Thoracic aorta (tissue), 2 donors: ENCODE measurements at places on chromosomes 2 and 18.

GRCh38 chr18:57059366-57059765 lies 87.5 kb upstream of the BOD1L2 start:
- H3K36me3 ChIP-seq, result no peaks in the 10 kb centered on the region
- no peak for DNase-seq
- H3K4me3 ChIP-seq, result no peak overlapping the region
- no peaks in the 10 kb centered on the region for H3K27me3 ChIP-seq

- DNase-seq, result no peak
- H3K27ac ChIP-seq, result no peak overlapping the region
- no peaks in the 10 kb centered on the region for H3K4me1 ChIP-seq
- H3K27me3 ChIP-seq, result no peaks in the 10 kb centered on the region
These were observed 55.9 kb upstream of the RPE start for GRCh38 chr2:209946539-209946938.

GRCh38 chr18:44497757-44498490 lies 182.8 kb upstream of the SETBP1 start:
- H3K4me1 ChIP-seq, result no peaks in the 10 kb centered on the region
- DNase-seq, result no peak
- no peak overlapping the region for H3K4me3 ChIP-seq
- H3K27ac ChIP-seq, result no peak overlapping the region
- no peaks in the 10 kb centered on the region for H3K36me3 ChIP-seq

DNA sequence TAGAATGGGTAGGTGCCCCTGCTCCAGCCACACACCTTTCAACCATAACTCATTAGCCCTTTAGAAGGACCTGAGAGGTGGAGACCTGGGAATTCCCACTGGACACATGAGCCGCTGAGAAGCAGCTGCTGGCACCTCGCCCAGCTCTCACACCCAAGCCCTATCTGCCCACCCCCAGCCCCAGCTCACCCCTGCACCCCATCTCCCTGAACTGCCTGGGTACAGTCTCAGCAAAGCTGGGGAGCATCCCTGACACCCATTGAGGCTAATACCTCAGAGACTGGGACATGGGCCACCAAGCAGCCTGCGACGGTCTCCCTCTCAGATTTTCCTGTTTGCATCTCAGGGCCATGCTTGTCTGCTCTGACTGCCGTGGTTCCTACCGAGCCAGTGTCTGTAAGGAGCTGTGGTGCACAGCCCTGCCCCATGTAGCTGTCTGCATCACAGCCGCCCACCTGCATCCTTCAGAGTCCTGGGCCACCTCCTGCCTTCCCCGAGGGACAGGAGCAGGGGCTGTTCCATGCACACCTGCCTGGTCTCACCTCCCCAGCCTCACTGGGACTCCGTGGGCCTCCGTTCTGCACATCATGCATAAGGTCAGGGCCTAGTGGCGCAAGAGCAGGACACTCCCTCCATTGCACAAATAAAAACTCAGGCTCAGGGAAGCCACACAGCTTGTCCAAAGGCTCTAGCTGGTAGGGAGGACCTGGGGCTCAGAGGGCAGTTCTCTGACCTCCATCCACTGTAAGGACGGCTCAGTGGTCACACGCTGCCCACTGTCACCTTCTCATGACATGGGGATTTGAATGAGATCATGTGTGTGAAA lies 90.0 kb downstream of the SEPTIN10 start:
- no peaks in the 10 kb centered on the region for H3K4me1 ChIP-seq
- DNase-seq, result no peak
- H3K27me3 ChIP-seq, result no peaks in the 10 kb centered on the region
- H3K27ac ChIP-seq, result no peak overlapping the region
- no peak overlapping the region for H3K4me3 ChIP-seq

- no peak overlapping the region for H3K27ac ChIP-seq
- H3K4me1 ChIP-seq, result no peaks in the 10 kb centered on the region
- H3K27me3 ChIP-seq, result no peaks in the 10 kb centered on the region
- H3K36me3 ChIP-seq, result no peaks in the 10 kb centered on the region
- no peak overlapping the region for H3K4me3 ChIP-seq
- no peak for DNase-seq
These were observed 7.0 kb downstream of the NCKAP5 start for GRCh38 chr2:133561045-133561852.

DNA sequence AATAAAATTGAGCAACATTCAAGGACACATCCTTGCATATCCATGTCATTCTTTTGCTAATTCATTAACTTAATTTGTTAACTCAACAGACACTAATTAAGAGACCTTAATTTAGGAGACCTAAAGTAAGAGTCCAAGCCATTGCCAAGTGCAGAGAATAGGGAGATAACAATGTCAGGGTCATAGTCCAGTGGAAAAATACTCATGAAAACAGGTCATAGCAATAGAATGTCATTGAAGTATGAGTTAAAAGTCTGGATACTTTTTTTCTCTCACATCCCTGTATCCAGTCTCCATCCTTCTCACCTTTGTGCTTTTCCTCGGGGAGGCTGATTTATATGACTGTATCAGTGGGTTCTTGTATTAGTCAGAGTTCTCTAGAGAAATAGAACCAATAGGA lies 26.6 kb upstream of the DPP4 start:
- no peaks in the 10 kb centered on the region for H3K27me3 ChIP-seq
- DNase-seq, result no peak
- H3K4me3 ChIP-seq, result no peak overlapping the region
- H3K36me3 ChIP-seq, result no peaks in the 10 kb centered on the region
- no peaks in the 10 kb centered on the region for H3K4me1 ChIP-seq

DNA sequence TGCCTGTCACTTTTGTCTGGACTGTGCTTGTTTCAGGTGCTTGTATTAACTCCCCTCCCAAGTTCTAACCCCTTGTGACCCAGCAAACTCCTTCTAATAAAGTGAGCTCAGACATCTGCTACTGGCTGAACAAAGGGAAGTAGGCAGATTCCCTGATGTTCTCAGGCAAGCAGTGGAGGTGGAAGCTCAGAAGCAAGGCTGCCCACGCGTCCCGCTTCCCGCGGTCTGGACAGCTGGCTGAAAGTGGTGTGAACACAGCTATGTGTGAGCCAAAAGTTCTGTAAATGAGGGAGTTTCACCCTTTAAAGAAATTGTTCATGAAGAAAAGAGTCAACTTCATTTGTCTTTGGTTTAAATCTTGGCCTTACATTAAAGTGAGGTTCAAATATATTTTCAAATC lies 40.0 kb downstream of the NAPG start:
- no peak overlapping the region for H3K4me3 ChIP-seq
- H3K27ac ChIP-seq, result no peak overlapping the region
- H3K4me1 ChIP-seq, result peaks cover 24% of the 10 kb centered on the region

DNA sequence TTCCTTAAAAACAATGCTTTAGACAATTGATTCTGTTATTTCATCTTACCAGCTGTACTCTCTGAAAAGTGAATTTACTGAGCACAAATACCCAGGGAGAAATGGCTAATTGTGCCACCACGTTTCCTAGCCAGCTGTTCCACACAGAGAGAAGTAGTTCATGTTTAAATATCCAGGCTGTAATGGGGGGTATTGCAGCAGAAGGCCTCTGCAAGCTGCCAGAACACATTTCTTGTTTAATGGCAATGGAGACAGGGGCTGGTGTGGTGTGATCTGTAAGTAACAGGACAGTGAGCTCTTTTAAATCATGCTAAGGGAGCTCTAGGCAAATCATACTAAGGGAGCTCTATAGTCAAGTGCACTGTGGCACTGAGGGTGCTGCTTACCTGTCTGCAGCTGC lies 809.2 kb downstream of the CNTNAP5 start:
- no peaks in the 10 kb centered on the region for H3K4me1 ChIP-seq
- DNase-seq, result no peak
- H3K27ac ChIP-seq, result no peak overlapping the region
- H3K27me3 ChIP-seq, result no peaks in the 10 kb centered on the region
- H3K36me3 ChIP-seq, result no peaks in the 10 kb centered on the region
- no peak overlapping the region for H3K4me3 ChIP-seq

- no peak for DNase-seq
- H3K36me3 ChIP-seq, result no peaks in the 10 kb centered on the region
- H3K4me1 ChIP-seq, result no peaks in the 10 kb centered on the region
- no peak overlapping the region for H3K4me3 ChIP-seq
- H3K27me3 ChIP-seq, result no peaks in the 10 kb centered on the region
These were observed 21.3 kb downstream of the CYRIA start for GRCh38 chr2:16644221-16644925.

DNA sequence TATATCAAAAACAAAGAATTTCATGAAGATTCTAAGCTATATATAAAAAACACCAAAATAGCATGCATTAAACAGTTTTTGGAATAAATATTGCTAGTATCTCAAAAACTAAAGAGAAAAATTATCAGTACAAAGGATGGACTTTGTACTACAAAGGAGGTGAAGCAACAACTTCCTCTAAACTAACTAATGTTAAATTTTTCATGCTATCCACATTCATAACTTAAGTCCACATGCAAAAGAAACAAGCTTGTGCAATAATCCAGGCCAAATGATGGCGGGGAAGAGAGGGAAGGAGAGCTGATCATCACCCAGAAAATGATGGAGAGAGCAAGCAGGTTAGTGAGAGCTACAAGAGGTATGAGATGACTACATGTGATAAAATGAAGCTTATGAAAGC lies 70.1 kb downstream of the KIDINS220 start:
- no peak for DNase-seq
- H3K27ac ChIP-seq, result no peak overlapping the region
- no peak overlapping the region for H3K4me3 ChIP-seq
- H3K4me1 ChIP-seq, result no peaks in the 10 kb centered on the region
- H3K27me3 ChIP-seq, result no peaks in the 10 kb centered on the region

DNA sequence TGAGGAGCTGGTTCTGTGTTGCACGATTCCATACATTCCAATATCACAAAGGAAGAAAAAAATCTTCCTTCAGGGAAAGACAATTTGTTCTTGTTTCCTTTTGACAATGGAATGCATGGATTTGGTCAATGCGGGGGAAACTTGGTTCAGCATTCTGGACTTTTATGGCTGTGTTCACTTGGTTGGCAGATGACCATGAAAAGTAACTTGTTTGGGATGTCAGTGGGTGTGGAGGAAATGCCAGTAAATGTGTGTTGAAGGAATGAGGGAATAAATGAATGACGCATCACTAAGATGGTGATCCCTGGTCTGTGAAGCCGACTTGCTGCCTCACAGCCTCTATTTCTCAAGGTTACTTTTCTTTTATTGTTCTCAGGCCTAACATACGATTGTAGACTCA lies 53.7 kb downstream of the THUMPD2 start:
- peaks cover 37% of the 10 kb centered on the region for H3K4me1 ChIP-seq
- no peak overlapping the region for H3K27ac ChIP-seq
- DNase-seq, result no peak
- H3K4me3 ChIP-seq, result no peak overlapping the region

- H3K4me3 ChIP-seq, result no peak overlapping the region
- no peaks in the 10 kb centered on the region for H3K27me3 ChIP-seq
- H3K4me1 ChIP-seq, result no peaks in the 10 kb centered on the region
- H3K27ac ChIP-seq, result no peak overlapping the region
- no peaks in the 10 kb centered on the region for H3K36me3 ChIP-seq
- no peak for DNase-seq
These were observed 136.7 kb upstream of the SPHKAP start for GRCh38 chr2:228318218-228318617.

GRCh38 chr18:75249672-75250470 lies 39.3 kb downstream of the TSHZ1 start:
- H3K4me3 ChIP-seq, result no peak overlapping the region
- peaks cover 38% of the 10 kb centered on the region for H3K4me1 ChIP-seq
- H3K36me3 ChIP-seq, result no peaks in the 10 kb centered on the region
- no peak overlapping the region for H3K27ac ChIP-seq
- H3K27me3 ChIP-seq, result no peaks in the 10 kb centered on the region
- DNase-seq, result no peak

- DNase-seq, result no peak
- no peak overlapping the region for H3K4me3 ChIP-seq
- no peaks in the 10 kb centered on the region for H3K36me3 ChIP-seq
These were observed 43.0 kb upstream of the ATP6V1B1 start for GRCh38 chr2:70892750-70893149.
